ENCODE measurements at places on chromosomes 7 and 10. TPM values are rescaled to one million over a fixed set of nuclear protein-coding genes. Genes with fewer than 3 reads are reported as not detected.

PODXL gene
- 4.6 TPM for total RNA-seq

SRRM3 gene
- 16.4 TPM for total RNA-seq

CALHM2 gene
- total RNA-seq = not detected

SAMD9L gene
- 2.4 TPM for total RNA-seq

LIPK gene
- not detected for total RNA-seq

COL17A1 gene
- total RNA-seq = 0.45 TPM

MYL7 gene
- not detected for total RNA-seq

C10orf90 gene
- total RNA-seq = 89.9 TPM

DNA sequence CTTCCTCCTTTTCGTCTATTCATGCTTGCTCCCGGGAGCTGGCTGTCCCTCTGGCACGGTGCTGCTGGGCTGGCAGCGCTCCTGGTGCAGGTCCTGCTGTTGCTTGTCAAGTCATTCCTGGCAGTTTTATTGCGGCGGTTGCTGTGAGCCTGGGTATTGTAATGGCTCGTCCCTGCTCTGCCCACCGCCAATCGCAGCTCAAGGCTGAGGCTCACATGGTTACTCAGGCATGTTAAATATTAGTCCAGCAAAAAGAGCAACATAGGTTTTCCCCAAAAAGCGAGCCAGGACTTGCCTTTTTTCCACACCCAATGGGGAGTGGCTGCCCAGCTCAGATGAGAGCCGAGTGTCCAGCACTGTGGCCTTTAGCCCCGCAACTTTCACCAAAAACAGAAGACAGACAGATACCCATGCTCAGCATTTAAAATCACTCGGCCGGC, 492.9 kb upstream of the FOXK1 start:
- DNase-seq = peak; percentile 14

DNA sequence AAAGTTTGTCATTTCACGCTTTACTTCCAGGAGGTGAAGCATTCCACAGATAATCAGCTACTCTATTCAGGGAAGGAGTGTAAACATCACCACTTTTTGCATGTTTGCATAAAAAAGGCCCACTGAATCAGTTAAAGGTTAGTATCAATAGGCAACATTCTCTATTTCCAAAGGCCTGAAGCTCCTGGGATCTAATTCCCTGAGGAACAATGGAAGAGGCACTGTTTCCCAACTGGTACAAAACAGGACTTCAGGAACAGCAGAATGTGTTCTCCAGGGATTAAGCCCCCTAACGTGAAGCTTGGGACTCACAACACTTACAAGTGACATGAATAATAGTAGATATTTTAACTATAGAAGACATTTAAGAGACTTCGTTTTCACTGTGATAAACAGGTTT, 6.1 kb downstream of the LRRN3 start:
- peak; percentile 59 for DNase-seq

- DNase-seq = no peak
These were observed 44.3 kb upstream of the EIF4H start for GRCh38 chr7:74129887-74130286.

- no peak for DNase-seq
These were observed 469.5 kb downstream of the POM121L12 start for GRCh38 chr7:53504914-53505313.

DNA sequence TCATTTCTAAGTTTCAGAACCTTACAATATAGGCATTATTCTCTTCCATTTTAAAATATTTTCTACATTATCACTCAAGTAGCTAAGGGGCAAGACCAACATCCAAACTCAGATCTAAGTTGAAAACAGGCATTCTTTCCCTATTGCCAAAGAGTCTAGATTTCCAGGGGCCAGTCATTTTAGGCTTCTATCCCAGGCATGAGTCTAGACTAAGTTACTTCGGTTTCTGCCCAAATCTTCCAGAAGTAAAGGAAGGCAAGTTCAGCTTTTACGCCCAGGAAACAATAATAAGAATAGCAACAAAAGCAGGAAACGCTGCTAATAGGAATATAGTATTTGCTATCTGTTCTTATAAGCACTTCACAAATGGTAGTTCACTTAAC, 189.9 kb downstream of the DGKI start:
- DNase-seq = peak; percentile 41

- peak; percentile 72 for DNase-seq
These were observed 167.7 kb upstream of the TNRC18 start for GRCh38 chr7:5591278-5591874.

DNA sequence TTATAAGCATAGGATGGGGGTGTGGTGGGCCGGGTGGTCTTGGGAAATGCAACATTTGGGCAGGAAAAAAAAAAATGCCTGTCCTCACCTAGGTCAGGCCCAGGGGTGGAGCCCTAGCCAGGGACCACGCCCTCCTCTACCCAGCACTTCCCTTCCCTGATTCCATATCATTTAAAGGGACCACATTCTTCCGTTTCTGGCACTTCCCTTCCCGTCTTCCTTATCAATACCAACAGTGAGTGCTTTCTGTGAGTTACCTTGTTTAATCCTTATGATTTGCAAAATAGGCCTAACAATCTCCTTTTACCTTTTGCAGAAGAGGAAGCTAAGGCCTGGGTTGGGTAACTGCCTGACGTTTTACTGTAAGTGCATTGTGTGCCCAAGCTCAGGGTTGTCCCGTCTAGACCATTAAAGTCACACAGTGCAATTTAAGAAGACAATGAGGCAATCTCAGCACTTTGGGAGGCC, 16.7 kb upstream of the C10orf95 start:
- DNase-seq = no peak

DNA sequence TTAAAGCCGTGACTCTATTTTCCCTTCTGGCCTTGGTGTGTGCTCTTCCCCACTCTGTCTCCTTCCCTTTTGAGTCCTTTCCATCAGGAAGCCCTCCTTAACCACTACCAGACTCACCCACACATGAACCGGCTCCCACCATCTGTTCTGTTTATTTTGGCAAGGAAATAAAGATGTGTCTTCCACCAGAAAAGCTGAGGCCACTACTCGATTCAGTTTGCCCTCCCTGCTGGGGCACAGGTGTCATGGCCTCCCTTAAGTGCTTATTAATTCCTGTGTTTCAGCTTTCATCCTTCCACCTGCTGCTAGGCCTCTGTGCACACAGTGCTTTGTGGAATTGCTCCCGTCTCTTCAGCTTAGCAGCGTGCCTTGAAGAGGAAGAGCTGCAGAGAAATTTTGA, 16.7 kb downstream of the POR start:
- no peak for DNase-seq

- DNase-seq = no peak
These were observed 3.6 kb upstream of the PRAP1 start for GRCh38 chr10:133343558-133343957.

GRCh38 chr7:27569106-27569505, 93.6 kb downstream of the HIBADH start:
- no peak for DNase-seq

DNA sequence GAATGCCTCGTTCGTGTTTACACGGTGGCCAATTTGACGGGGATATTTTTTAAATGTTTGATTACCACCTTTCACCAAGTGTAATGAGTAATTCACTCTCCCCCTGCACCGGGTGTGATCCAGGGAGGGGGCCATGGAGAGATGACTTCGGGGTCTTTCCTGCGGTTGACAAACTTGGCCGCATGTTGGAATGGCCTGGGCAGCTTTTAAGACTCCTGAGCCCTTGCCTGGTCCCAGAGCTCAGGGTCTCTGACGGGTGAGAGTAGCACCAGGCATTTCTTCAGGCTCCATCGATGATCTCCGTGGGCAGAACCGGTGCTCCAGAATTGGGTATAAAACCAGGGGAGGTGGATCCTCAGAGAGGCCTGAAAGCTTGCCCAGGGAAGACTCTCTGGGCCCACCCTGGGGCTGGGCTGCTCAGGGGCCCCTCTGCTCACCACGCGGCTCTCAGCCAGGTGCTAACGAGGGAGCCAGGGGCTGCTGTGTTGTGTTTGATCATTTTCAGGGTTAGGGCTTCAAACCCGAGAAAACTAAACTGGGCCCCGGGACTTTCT, 882 bp downstream of the ZNF282 start:
- DNase-seq = peak; percentile 16

- DNase-seq = no peak
These were observed 123.8 kb upstream of the KMT2E start for GRCh38 chr7:104890216-104890615.

DNA sequence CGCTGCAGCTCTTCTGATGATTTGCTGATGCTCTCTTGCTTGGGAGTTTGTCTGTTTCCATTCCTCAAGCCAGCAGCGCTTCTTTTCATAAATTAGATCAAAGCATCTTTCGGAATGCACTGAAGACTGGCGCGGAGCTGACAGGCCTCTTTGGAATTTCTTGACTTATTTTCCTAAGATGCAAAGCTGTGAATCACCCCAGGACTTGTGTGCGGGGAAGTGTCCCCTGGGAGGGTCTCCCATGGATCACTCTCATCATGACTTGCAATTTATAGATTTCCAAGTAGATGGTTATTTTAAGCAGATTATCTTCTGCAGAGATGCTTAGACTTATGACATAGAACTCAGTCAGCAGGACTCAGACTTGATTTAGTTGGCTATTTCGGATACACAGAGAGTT, 467.2 kb downstream of the TCERG1L start:
- DNase-seq = no peak

DNA sequence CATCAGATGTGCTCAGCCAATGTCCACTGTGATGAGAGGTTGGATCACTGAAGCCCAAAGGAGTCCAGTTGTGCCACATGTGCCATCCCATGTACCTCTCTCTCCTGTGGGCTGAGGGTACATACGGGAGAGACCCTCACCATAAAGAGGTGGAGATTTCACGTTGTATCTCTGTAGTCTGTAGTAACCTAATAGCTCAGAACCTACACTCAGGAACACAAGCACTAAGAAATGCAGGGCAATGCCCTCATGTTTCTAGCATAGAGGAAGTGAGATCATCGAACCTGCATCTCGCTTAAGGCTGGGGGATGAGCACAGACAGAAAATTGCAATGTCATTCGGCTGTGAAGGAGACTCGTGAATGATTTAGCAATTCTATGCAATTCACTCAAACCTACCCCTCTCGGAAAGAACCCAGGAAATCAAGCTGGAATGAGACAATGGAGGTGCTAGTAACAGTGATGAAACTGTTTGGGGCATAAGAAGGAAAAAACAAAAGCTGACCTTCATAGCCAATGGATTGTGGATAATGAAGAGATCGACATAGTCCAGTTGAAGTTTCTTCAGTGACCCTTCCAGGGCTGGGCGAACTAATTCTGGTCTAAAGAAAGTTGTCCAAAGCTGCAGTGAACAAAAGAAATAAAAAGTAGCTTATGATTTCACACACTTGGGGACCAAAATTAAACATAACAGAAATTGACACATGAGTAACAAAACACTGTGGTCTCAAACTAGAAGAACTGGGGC, 80.3 kb upstream of the UCN3 start:
- DNase-seq = peak; percentile 26

DNA sequence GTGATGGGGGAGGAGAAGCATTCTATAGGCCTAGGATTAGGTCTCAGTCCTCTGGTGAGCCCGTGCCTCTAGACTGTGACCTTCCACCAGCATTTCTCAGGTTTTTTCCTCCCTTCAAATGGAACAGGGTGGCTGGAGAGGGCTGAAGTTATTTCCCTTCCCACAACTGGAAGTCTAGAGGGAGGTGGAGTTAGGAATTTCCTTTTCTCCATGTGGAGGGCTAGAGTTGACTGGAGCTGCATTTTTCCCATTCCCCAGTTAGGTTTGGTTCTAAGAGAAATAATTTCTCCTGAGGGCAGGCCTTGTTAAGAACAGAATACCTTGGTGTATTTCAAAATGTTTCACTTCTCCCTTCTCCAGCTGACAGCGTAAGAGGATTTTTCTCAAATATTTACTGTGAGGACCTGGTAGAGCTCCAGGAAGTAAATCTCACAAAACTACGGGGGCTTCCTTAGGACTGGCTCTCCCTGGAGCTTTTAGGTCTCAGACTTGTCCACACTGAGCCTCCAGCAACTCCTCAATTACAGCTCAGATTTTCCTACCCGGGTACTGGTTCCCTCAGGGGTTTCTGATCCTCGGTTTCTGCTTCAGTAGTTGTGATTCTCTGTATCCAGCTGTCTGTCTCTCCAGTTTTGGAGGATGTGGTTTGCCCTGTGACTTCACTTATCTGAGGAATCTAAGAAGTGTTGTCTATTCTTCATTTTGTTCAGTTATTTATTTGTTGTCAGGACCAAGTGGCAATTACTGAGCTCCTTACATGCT, 6.0 kb upstream of the REEP3 start:
- DNase-seq = peak; percentile 95

DNA sequence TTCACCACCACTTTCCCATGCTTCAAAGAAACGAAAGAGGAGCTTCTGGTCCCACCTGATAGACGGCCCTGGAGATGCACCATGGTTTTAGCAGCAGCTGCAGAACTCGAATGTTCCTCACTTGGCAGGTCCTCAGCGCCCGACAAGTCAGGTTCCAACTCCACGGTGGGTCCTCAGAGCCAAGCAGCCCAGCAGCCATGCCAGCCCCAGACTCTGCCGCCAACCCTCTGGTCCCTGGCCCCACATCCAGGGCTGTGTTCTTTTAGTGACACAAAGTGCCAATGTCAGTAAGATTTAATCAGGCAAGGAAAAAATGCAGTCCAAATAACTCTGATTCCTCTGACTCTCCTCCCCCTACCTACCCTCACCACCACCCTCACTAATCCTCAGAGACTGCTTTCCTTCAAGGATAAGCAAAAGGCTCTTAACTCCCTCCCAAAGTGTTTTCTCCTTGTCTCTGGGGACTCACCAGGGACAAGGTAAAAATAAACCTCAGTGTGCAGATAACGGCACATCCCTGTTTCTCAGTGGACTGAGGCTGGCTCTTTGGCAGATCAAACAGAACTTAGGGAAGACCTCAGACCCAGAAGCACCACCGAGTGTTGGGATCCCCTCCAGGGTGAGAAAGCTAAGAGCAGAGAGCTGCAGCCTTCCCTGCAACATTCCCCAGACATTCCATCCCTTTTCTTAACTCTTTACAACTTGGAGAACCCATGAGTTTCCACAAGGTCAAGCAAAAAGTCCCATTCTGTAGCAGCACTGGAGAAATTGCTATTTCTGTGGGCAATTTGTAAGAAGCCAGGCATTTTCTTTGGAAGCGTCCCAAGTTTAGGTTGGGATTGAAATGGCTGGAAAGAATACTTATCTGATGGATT, 358.9 kb downstream of the FRMD4A start:
- DNase-seq = no peak

DNA sequence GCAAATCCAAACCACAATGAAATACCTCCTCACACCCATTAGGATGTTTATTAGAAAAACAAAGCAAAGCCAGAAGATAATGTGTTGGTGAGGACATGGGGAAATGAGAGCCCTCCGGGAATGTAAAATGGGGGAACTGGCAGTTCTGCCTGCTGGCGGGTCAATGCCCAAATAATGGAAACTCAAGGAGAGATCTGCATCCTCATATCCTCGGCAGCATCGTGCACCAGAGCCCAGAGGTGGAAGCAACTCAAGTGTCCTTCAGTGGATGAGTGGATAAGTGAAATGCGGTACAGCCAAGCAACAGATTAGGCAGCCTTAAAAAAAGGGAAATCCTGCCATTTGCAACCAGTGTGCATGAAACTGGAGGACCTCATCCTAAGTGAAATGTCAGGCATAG, 325.2 kb downstream of the WDR37 start:
- no peak for DNase-seq
